ENCODE measurements at places on chromosomes 1 and 21.
A peak's percentile ranks its signal among the peaks of the same experiment; 100 is the strongest.

DNA sequence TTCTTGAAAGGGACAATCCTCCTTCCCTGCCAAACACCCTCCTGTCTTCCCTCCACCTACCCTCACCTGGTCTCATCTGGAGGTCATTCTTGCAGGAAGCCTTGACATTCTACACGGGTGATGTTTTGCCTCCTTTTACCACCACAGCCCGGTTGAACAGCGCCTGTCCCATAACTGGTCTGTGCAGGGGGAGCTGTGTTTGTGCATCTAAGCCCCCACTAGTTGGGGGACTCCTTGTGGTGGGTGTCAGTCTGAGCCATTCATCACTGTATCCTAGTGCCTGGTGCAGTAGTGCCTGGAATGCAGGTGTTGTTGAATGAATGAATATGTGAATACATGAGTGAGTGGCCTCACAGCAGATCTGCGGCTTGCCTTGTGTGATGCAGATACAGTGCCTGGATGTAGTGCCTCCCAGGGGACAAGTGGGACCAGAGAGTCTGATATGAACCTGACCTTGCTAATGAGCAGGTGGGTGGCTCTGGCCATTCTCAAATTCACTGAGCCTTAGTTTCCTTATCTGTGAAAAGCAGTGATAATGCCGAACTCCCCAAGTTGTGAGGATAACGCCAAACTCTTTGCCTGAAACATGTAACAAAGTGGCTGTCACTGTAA, 79.8 kb downstream of the OMA1 start:
- DNase-seq: no peak

- no peak for DNase-seq
These were observed 29.9 kb downstream of the NUAK2 start for GRCh38 chr1:205291596-205291995.

DNA sequence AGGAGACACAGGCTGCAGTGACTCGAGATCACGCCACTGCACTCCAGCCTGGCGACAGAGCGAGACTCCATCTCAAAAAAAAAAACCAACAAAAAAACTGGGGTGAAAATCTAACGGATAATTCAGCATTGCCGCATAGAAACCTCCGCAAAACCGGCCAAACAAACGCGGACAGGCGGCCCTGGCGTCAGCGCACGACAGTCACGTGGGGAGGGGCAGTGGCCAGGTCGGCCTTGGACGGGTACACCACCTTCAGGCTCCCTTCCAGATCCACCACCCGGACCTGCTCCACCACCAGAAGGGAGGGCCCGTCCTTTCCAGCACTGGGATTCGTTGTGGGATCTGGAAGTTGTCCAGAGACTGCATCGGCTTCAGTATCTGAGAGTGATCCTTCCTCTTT, 8.4 kb downstream of the SMIM1 start:
- DNase-seq: no peak

DNA sequence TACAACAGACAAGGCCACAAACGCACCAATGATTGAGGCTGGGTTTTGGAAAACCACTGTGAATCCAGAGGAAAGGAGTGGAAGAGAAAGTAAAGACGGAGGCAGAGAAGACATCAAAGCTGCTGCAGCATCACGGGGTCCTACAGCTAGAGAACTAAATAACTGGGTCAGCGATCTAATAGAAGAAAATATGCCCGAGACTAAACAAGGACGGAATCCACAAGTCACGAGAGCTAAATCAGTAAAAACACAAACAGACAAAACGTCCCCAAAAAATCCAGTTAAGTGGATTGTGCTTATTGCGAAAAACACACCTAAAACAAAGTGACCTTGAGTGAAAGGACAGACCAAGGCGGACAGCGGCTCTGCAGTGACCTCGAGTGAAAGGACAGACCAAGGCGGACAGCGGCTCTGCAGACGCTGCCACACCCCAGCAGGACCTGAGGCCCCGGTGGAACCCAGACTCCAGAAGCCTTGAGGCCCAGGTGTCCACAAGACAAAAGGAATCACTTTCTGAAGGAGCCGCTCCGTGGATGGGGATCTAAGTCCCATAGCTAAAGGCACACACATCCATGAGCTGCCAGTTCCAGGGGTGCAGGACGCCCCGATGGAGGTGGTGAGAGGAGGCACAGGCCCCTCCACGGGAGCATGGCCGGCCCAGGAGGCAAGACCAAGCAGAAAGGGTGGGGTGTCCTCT, 6.0 kb downstream of the FTCD start:
- DNase-seq: no peak

GRCh38 chr1:3668585-3669300, 16.4 kb downstream of the TP73 start:
- no peak for DNase-seq

DNA sequence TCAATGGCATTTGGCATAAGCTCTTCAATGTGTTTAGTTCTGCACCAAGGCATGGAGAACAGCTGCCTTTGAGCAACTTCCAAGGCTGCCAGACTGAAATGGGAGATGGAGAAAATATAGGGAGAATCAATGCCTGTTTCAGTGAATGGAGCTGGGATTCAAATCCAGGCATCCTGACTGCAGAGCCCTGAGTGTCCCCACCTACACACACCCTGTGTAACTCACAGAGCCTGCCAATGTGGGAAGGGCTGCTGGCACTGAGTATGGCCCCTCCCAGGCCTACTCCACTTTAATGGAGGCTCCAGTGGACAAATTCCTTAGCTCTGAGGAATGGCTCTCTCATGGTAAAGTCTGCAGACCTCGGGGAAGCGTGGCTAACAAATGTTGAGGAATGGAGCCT, 145.6 kb upstream of the TNR start:
- no peak for DNase-seq

DNA sequence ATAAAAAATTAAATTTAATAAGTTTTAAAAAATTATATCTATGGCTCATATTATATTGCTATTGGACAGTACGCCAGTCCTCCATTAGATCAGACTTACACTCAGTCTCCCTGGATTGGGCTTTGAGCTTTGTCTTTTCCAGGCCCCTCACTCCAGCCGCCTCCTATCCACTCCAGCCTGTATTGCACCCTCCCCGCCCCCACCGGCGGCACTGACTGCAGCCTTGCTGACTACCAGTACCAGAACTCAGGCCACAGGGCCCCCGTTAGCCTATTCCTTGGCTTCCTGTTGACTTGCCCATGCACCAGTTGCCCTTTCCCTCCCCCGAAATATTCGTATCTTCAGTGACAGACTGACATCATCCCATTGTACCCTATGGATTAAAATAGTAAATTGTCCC, 127.9 kb downstream of the CSMD2 start:
- DNase-seq: peak; percentile 70

- DNase-seq: no peak
These were observed 7.3 kb downstream of the SLC45A3 start for GRCh38 chr1:205672970-205673369.

- no peak for DNase-seq
These were observed 1254.8 kb downstream of the AMY1C start for GRCh38 chr1:105004515-105004914.

GRCh38 chr21:26425576-26425975, 147.5 kb downstream of the CYYR1 start:
- no peak for DNase-seq

GRCh38 chr1:109980324-109981003, 4.1 kb upstream of the AHCYL1 start:
- no peak for DNase-seq

DNA sequence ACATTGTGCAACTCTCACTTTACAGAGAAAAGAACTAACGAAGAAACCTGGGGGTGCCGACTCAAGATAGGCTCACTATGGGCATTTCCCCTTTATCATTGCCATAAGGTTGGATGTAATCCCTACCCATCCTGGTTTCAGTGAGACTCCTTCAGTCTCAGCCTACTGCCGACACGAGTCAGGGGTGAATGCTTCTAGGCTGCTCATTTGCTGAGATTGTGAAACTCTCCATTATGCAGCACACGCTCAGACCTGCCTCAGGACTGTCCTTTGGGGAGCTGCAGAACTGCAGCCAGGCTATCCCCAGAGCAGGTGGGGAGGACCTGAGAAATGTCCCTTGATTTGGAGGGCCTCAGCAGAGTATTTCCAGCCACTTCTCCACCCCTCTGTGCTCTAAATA, 22.2 kb downstream of the TSHB start:
- DNase-seq: no peak

DNA sequence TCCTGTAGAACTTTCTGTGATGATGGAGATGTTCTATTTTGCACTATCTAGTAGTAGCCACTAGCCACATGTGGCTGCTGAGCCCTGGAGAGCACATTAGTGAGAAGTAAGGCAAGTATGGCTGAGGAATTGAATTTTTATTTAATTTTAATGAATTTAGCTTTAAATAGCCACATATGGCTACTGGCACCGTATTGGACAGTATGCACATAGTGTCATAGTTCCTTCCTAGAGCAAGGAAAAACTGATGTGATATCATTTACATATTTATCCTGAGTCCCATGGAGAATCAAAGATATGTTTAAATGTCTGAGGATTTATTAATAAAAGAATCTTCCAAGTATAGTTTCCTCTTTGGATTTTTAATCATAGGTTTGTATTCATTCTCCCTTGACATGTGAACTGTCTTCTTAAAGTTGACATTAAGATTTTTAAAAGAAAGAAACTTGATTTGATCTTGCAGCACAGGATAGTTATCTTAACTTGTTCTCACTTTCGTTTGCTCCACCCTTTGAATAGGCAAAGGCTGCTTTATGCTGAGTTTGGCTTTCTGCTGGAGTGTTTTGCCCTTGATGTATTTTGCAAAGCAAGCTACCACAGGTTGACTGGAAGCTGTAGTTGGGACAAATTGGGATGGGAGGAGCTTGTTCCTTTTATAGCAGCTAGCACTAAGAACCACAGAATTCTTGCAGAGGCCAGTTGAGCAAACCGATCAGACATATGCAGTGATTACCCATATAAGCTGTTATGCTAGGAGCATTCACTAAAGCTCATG, 129.7 kb downstream of the VPS13D start:
- no peak for DNase-seq

DNA sequence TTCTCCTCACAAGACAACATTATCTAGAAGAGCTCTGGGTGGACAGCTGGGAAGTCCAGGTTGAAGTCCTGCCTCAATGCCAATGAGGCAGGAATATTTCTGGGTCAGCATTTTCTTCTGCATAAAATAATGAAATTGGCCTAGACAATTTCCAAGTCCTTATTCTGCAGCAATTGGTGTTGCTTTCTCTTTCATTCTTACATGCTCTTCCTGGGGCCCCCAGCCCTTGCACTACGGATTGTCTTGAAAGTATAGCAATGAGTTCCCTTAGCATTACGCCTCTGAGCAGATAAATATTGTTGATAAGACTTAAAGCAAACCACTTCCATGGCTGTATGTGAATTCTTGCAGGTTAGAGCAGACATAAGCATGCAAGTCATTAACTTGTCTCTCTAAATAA, 188.5 kb downstream of the TGFBR3 start:
- DNase-seq: no peak

GRCh38 chr1:18939398-18940302, 16.8 kb downstream of the IFFO2 start:
- no peak for DNase-seq

DNA sequence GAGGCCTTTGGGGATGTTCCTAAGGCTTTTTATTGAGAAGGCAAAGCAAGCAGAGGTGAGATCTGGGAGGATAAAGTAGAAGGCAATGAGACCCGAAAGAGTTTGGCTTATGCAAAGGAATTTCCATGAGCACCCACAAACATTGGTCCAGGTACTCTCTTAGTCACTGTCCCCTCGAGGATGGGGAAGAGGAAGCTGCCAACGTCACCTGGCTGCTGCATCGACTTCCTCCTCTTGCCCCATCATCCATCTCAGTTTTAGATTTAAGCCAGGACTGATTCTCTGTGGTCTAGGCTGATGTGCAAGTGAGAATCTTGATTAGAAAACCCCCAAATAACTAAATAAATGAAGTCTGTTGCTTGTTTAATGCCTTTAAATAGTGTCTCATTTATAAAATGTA, 28.7 kb downstream of the RUNX1 start:
- DNase-seq: no peak

DNA sequence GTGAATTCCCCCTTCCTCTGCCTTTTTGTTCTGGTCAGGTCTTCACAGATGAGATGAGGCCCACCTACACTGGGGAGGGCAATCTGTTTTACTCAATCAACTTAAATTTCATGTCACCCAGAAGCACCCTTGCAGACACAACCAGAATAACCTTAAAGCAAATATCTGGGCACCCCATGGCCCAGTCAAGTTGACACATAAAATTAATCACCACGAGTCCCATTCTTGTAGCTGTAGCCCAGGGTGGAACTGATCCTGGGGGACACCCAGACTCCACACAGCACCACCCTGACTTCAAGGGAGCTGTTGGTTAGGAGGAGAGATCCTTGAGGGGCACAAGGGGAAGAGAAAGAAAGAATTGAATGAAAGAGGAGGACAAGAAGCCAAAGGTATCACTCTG, 23.1 kb downstream of the CAPN9 start:
- no peak for DNase-seq

DNA sequence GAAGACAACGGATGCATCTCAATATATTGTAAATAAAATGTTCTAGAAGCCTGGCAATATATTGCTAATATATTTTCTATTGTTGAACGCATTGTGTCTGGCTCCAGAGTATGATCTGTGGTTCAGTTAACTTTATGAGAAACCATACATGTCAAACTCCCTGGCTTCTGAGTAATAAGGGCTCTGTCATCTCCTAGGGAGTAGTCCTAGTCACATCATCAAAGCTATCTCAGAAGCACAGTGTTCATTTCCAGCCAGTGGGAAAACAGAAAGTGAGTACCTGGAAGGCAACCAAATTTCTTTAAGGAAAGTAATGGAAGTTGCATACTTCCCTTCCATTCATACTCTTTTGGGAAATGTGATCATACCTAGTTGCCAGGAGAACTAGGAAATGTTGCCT, 27.0 kb upstream of the ST6GALNAC5 start:
- DNase-seq: no peak

GRCh38 chr1:62781841-62782543, 1.9 kb upstream of the ATG4C start:
- DNase-seq: no peak

DNA sequence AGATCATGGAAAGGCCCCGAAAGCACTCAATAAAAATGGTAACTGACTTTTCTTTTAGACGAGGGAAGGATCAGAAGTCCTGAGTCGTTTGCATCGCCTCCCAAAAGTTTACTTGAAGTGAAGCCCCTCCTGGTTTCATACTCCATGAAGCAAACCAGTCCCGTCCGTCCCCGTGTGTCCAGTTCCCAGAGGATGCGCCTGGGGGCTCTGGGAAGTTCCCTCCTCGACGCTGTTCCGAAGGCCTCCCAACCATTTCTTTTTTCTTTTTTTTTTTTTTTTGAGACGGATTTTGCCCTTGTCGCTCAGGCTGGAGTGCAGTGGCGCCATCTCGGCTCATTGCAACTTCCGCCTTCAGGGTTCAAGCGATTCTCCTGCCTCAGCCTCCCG, 661 bp upstream of the OSCP1 start:
- DNase-seq: no peak

DNA sequence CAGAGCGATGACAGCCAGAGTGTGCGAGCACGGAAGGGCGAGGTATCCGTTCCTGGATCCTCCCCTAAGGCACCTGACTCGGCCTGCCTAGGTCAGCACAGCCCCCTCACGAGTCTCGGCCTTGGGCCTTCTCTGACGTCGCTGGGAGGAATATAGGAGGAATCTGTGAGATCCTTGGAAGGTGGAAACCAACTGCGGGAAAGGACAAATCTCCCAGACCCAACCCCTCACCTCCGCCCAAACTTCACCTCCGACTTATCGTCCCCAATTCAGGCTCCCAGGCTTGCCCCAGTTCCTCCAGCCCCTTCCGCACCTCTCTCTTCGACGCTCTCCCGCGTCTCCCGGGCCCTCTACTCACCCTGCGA, 494 bp downstream of the APH1A start:
- DNase-seq: no peak

- no peak for DNase-seq
These were observed 28.6 kb upstream of the TMEM61 start for GRCh38 chr1:54951810-54952226.
